ENCODE measurements at places on chromosomes 6 and 20.

GRCh38 chr6:56076033-56076432 is 171.3 kb downstream of the COL21A1 start:
- DNase-seq = no peak

DNA sequence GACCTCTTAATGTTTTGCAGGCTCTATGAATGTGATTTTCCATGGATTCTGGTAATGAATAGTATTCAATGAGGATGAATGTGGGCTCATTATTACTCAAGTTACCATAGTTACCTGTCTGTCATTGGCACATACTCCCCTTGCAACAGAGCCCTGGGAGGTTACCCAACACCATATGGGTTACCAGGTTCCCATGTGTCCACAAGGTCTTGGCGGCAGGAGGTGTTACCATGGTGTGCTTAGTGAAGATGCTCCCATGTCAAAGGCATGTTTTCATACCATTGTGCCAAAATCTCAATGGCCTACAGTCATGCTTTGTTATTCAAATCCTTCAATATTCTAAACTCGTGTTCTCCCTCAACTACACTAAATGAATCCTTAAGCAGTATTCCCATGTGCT is 232.5 kb downstream of the HDGFL1 start:
- no peak for DNase-seq

DNA sequence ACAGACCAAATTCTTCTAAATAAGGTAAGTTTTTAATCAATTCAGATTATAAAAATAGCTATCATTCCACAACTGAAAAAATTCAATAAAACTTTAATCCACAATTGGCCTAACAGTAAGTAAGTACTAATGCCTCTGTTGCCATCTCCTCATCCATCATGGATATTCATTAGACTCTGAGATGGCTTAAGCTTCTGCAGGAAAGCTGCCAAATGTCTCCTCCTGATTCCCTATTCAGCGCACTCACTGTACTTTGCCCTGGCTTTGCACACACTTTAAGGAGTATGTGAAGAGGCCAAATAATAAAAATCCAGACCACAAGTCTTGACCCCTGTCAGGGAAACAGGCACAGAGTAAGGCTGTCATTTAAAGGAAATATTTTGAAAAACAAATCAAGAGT is 23.6 kb downstream of the PGM3 start:
- DNase-seq = no peak

DNA sequence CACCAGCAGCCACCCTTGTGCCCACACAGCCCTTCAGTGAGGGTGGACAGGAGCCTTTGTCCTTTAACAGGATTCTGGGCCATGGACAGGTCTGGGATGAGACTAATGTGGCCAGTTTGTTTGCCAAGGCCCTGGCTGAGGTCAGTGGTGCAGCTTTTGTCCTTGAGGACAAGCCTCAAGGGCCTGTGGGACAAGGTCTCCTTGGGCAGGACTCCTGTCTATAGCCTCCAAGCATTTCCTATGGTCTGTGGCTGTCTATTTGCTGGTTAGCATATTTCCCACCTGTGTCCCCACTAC is 44.1 kb downstream of the SUN5 start:
- DNase-seq = no peak

GRCh38 chr6:46113370-46113769 is 16.4 kb upstream of the ENPP4 start:
- no peak for DNase-seq

- DNase-seq = no peak
Measured at GRCh38 chr20:20752712-20753111, 40.3 kb upstream of the RALGAPA2 start.

- DNase-seq = no peak
Measured at GRCh38 chr6:160462551-160463109, 114.5 kb downstream of the SLC22A3 start.

GRCh38 chr20:58150772-58151171 is 77.7 kb downstream of the ANKRD60 start:
- DNase-seq = no peak

- DNase-seq = no peak
Measured at GRCh38 chr20:8213270-8213669, 81.2 kb downstream of the PLCB1 start.

DNA sequence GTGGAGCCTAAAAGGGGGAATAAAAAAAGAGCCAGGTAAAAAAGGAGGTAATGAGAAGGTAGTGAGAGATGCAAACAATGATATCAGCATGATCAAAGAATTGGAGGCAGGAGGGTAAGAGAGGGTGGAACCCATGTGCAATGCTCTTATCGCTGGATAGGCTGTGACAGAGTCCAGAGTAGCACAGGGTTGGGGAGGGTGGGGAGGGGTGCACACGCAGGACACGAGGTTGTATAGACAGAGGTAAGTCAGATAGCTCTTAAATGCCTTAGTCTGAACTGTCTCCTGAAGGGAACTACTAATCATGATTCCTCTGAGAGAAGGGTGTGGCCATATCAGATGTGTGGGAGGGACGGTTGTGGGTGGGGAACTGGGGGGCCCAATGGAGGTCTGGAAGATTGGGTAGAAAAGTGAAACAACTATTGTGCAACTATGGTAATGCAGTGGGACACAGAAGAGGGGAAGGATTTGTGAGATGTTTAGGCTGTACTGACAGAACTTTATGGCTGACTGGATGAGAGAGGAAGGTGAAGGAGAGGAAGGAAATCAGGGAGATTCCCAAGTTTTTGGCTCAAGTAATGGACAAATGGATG is 354.8 kb downstream of the BTBD9 start:
- no peak for DNase-seq

GRCh38 chr20:5127204-5127858 is 523 bp downstream of the CDS2 start:
- DNase-seq = peak; percentile 43

Measured in stimulated activated CD4-positive, alpha-beta T cell treated with anti-CD3 and anti-CD28 coated beads, TNF-alpha, amount 100 ng/mL, for 48 hours (primary cell).